Body of pancreas (tissue), 4 donors: ENCODE measurements at places on chromosomes 16 and 17. TPM values are rescaled to one million over a fixed set of nuclear protein-coding genes. Genes with fewer than 3 reads are reported as not detected.

GRCh38 chr17:17044846-17045561, 2.7 kb downstream of the MPRIP start:
- DNase-seq = peak; percentile 12

GRCh38 chr17:7367918-7368598, 12.8 kb upstream of the TNK1 start:
- no peak for DNase-seq

- no peak for DNase-seq
These were observed 26.0 kb upstream of the ITGB4 start for GRCh38 chr17:75695141-75695829.

NECAB2 gene
- 3.6 TPM for total RNA-seq

NAGS gene
- 2.1 TPM for total RNA-seq

EME1 gene
- not detected for total RNA-seq

SP6 gene
- total RNA-seq = 0.99 TPM
